ENCODE measurements at places on chromosomes 13 and 19. TPM values are rescaled to one million over a fixed set of nuclear protein-coding genes. Genes with fewer than 3 reads are reported as not detected.

- no peak overlapping the region for H3K27ac ChIP-seq
- no peaks in the 10 kb centered on the region for H3K4me1 ChIP-seq
- no peak for DNase-seq
- H3K27me3 ChIP-seq = no peaks in the 10 kb centered on the region
These were observed 263.6 kb downstream of the OXGR1 start for GRCh38 chr13:96730676-96731075.

DNA sequence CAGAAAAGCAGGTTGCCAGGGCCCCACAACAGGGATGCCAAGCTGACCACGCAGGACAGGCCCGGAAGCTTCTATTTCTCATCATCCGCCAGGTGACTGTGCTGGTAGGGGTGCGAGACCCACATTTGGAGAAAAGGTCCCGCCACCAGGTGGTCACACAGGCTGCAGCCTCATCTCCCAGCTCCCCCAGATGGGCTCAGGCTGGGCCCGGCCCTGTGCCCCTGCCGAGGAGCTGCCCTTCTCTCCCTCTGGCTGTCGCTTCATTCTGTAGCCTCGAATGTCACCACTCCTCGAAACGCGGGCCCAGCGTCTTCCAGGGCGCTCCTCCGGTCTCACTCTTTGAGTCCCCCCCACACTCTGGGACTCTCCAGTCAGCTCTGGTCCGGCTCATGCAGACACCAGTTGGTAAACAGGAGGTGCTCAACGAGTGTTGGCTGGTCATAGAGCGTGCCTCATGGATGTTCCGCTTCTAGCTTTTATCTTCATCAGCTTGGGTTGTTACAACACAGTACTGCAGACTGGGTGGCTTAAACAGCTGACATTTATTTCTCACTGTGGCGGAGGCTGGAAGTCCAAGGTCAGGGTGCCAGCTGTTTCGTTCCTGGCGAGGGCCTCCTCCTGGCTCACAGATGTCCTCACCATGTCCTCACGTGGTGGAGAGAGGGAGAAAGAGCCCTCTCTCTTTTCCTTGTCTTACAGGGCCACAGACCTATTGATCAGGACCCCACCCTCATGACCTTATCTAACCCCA is 87.1 kb downstream of the TEX29 start:
- H3K4me1 ChIP-seq = no peaks in the 10 kb centered on the region
- DNase-seq = no peak
- H3K27me3 ChIP-seq = peaks cover 22% of the 10 kb centered on the region
- H3K4me3 ChIP-seq = no peak overlapping the region

GRCh38 chr13:112728375-112729126 is 38.7 kb downstream of the ATP11A start:
- no peak for DNase-seq
- peaks cover 22% of the 10 kb centered on the region for H3K4me1 ChIP-seq
- H3K4me3 ChIP-seq = no peak overlapping the region
- H3K36me3 ChIP-seq = no peaks in the 10 kb centered on the region

DNA sequence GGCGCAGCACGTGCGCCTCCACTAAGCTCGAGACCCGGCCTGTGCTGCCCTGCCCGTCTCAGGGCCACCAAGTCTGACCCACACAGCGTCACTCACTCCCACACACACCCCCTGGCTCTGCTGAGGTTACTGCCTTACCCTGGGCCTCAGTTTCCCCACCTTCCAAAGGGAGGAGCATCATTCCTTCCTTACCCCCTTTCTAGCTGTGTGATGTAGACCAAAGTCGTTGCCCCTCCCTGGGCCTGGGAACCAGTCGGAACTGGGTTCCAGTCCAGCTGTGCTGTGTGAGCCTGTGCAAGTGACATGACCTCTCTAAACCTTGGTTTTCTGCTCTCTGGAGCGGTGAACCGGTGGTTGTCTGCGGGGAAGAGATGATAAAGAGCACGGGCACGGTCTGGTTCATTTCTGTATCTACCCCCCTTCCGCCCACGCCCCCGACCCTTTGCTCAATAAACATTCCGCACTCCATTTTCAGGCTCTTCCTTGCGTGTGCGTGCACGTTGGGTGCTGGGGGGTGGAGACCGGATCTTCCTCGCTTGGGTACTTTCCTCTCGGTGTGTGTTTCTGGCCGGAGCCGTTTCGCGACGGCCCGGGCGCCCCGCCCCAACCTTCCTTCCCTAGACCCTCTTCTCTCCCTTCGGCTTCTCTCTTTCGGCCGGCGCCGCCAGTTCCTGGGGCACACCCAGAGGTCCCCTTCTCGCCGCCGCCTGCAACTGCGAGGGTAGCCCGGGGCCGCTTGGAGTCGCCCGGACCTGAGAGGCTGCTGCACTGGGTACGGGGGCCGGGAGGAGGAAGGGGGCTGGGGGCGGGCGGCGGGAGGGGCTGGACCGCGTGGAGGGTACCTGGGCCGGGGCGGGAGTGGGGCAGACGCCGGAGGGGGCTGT is at the start of gene ZNF581:
Gene ZNF581, plus strand, starts transcription at position 647 of the 884 bp plus-strand sequence. CDS start 923 bp downstream, outside the sequence.
- peak within 1 kb of the TSS; percentile 96 for H3K4me3 ChIP-seq
- peak; percentile 84 for DNase-seq
- H3K36me3 ChIP-seq = peaks cover 19% of the 10 kb centered on the region
- peaks cover 71% of the 10 kb centered on the region for H3K4me1 ChIP-seq

- no peak overlapping the region for H3K27ac ChIP-seq
- no peak for DNase-seq
- no peak overlapping the region for H3K4me3 ChIP-seq
- no peaks in the 10 kb centered on the region for H3K36me3 ChIP-seq
These were observed 62.2 kb downstream of the KCTD12 start for GRCh38 chr13:76823969-76824368.

Gene TEX30
- total RNA-seq = 25.1 TPM

Gene VAV1
- total RNA-seq = 114 TPM

DNA sequence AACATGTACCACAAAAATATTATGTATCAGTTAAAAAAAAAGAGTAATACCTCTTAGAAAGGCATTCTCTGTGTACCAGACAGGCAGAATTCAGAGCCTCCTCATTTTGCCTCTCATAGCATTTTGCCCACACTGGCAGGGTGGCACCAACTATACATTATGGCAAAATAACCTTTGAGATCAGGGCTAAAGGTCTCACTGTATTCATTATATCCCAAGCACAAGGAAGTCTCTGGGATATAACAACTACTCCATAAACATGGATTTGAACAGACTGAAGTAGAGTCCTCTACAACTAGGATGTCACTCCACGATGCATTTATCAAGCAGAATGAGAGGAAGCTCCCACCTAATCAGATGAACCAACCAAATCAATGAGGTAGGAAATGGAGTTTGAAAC is 10.6 kb downstream of the SUCLA2 start:
- H3K27ac ChIP-seq = no peak overlapping the region
- no peak overlapping the region for H3K4me3 ChIP-seq
- H3K27me3 ChIP-seq = no peaks in the 10 kb centered on the region
- no peak for DNase-seq
- peaks cover 9% of the 10 kb centered on the region for H3K36me3 ChIP-seq
- no peaks in the 10 kb centered on the region for H3K4me1 ChIP-seq

Gene C13orf46
- total RNA-seq = 6.9 TPM

Gene KANK3
- 0.99 TPM for total RNA-seq

Gene DAND5
- 0.12 TPM for total RNA-seq

GRCh38 chr19:14470031-14470876 is 4.9 kb downstream of the PTGER1 start:
- H3K4me3 ChIP-seq = no peak overlapping the region
- peaks cover 21% of the 10 kb centered on the region for H3K4me1 ChIP-seq
- peaks cover 8% of the 10 kb centered on the region for H3K36me3 ChIP-seq
- H3K27ac ChIP-seq = no peak overlapping the region
- DNase-seq = no peak

DNA sequence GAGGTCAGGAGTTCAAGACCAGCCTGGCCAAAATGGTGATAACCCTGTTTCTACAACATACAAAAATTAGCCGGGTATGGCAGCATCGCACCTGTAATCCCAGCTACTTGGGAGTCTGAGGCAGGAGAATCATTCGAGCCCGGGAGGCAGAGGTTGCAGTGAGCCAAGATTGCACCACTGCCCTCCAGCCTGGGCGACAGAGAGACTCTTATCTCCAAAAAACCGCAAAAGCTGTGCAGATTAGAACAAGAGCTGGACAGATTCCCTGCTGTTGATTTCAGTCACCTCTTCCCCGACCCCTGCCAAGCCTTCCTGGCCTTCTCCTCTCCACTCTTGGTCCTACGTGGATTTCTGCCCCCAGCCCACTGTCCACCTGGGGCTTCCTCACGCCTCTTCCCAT is 8.3 kb downstream of the CAMSAP3 start:
- H3K4me1 ChIP-seq = no peaks in the 10 kb centered on the region
- no peak overlapping the region for H3K4me3 ChIP-seq
- H3K27me3 ChIP-seq = peaks cover under 1% of the 10 kb centered on the region
- no peak for DNase-seq

DNA sequence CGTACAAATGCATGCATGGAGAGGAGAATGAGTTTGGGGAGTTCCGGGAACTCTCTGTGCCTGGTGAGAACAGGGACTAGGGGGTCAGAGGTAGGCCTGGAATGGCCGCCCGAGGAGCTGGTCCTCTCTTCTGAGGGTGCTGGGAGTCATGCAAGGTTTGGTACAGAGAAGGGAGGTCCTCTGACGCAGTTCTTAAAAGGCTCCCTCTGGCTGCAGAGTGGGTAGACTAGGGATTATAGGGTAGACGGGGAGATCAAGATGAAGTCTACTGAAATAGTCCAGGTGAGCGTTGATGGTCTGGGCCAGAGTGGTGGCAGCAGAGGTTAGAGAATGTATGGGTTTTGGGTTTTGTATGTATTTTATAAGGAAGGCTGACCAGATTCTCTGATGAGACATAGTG is 796 bp downstream of the ZNF304 start:
- no peak overlapping the region for H3K27ac ChIP-seq
- no peak for DNase-seq
- H3K27me3 ChIP-seq = no peaks in the 10 kb centered on the region
- peaks cover 36% of the 10 kb centered on the region for H3K4me1 ChIP-seq
- H3K36me3 ChIP-seq = peaks cover 51% of the 10 kb centered on the region

Gene KATNAL1
- total RNA-seq = 25.5 TPM

Gene CEACAM3
- not detected for total RNA-seq

GRCh38 chr13:24281188-24282008 is 28.0 kb upstream of the C1QTNF9 start:
- H3K27me3 ChIP-seq = no peaks in the 10 kb centered on the region
- H3K4me3 ChIP-seq = no peak overlapping the region
- DNase-seq = no peak

DNA sequence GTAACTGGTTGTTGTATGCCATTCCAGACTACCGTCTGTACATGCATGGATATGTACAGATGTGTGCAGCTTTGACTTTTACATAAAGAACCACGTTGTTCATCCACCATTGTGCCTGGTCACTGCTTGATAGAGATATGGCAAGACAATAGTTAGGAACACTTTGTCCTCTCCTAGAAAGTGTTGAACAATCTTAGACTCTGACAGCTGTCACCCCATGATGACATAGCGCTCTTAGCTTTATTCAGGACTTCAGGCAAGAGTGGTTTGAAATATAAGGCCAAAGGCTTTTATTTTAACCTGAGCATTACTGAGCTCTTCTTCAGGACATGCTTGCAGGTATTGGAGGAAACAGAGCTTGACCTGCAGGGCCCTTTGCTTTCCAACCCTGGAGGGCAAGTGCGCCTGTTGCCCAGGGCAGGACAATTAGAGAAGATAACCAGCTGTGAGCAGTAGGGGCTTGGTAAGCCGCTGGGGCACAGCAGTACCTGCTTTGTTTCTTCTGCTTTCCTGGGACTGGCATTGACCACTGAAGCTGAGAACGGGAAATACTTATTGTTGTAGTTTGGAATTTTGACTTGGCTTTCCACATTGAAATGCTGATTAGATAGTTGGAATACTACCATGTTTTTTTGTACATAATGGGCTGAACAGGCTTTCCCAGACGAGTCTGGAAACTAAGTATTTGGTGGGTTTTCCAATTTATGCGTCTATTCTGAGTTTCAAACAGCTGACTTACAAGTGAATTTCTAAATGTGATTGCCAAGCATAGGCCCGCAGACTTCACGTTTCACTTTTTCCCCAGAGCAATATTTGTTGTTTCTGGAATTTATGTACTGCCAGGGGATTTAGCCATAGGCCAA is 51.1 kb downstream of the GARRE1 start:
- H3K4me1 ChIP-seq = peaks cover 37% of the 10 kb centered on the region
- H3K27me3 ChIP-seq = no peaks in the 10 kb centered on the region
- H3K36me3 ChIP-seq = peaks cover 7% of the 10 kb centered on the region
- no peak overlapping the region for H3K4me3 ChIP-seq

DNA sequence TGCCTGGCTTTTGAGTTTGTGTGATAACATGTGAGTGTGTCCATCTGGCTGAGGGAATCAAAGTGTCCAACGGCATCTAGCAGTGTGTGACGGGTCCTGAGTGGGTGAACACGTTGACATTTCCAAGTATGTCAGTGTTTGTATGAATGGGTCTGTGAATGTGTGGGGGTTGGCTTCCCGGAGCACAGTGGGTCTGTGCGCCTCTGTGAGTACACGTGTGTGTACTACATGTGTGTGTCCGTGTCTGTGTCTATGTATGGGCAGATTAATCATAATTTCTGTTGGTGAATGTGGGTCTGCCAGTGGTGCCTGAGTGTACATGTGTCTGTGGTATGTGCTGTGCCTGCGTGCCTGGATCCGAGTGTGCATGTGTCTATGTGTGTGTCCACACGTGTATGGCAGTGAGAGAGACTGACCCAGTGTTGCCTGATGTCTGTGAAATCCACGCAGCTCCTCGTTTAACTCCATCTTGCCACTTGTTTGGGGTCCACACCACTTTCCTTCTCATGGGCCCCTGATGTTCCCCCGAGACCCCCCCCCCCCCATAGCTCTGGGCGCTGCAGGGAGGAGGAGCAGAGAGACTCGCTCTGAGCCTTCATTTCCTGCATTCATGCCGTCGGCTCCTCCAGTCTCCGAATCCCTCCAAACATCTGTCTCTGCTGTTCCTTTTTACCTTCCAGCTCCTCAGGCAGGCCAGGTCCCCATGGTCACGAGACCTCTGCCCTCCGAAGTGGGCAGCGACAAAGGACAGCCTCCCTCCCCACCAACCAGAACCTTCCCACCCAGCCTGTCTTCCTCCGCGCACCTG is 5.3 kb downstream of the CCDC8 start:
- peaks cover 77% of the 10 kb centered on the region for H3K27me3 ChIP-seq
- peaks cover 30% of the 10 kb centered on the region for H3K4me1 ChIP-seq
- DNase-seq = no peak
- H3K27ac ChIP-seq = no peak overlapping the region

Gene PLIN3
- 44.6 TPM for total RNA-seq

Gene ADGRL1
- 15.0 TPM for total RNA-seq

DNA sequence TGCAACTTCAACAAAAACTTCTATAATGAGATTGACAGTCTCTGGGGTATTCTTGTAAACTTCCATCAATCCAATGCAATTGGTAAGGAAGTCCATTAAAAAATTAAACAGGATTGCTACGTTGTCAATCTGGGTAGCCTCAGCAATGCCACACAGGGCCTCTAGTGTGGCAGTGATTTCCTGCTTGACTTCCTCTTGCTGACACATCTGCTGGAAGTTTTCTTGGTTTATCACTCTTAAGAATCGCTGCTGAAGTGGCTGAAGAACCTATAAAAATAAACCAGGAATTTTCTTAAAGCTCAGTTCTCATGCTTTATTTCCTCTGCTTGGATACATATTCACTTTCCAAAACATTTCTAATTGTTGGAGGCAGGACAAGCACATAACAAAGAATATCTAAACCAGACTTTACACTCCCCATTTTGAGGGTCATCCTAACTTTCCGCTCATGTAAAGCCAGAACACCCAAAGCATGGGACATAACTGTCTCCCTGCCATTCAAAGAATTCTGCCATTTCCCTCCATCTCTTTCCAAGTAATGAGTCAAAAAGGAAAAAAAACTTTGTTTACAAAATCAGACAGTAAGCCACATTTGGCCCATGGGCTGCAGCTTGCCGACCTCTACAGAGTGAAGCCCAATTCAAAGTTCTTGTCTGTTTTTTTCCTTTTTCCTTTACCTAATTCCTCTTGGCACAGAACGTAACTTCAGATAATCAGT is 23.2 kb upstream of the EEF1AKMT1 start:
- DNase-seq = no peak
- no peaks in the 10 kb centered on the region for H3K27me3 ChIP-seq
- H3K27ac ChIP-seq = peak overlapping the region; percentile 26
- no peak overlapping the region for H3K4me3 ChIP-seq
- peaks cover 20% of the 10 kb centered on the region for H3K36me3 ChIP-seq
- peaks cover 6% of the 10 kb centered on the region for H3K4me1 ChIP-seq

Gene KLF1
- 0.19 TPM for total RNA-seq
